ENCODE measurements at places on chromosomes 7 and 10.
A peak's percentile ranks its signal among the peaks of the same experiment; 100 is the strongest.

GRCh38 chr10:16520900-16521299 lies 779 bp downstream of the C1QL3 start:
- DNase-seq = no peak

DNA sequence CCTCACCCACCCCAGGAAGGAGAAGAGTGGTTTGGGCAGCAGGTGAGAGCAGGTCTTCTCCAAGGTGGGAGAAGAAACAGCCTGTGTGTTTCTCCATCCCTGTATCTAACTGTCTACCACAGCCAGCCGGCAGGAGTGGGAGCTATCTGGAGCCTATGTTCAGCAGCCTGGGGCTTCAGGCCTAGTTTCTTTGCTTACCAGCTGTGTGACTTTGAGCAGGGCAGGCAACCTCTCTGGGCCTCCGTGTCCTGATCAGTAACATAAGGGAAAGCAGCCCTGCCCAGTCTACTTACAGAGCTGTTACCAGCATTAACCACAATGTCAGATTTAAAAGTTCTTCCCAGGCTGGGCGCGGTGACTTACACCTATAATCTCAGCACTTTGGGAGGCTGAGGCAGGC lies 450.7 kb upstream of the ZMIZ1 start:
- no peak for DNase-seq

DNA sequence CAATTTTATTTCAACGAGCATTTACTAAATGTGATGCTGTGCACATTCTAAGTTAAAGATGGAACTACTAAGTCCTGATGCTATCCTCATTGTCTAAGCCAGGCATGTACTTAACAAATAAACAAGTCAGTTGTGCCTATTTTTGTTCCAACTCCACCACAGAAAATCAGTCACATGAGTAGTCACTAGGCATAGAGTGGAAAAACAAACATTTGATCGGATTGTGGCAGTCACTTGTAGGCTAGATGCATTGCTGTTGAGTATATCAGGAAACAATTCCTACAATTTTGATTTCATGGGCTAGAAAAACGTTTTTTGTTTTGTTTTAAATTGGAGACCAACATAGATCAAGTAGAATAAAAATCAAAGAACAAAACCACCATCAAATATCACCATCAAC lies 177.6 kb upstream of the SLC25A13 start:
- no peak for DNase-seq

DNA sequence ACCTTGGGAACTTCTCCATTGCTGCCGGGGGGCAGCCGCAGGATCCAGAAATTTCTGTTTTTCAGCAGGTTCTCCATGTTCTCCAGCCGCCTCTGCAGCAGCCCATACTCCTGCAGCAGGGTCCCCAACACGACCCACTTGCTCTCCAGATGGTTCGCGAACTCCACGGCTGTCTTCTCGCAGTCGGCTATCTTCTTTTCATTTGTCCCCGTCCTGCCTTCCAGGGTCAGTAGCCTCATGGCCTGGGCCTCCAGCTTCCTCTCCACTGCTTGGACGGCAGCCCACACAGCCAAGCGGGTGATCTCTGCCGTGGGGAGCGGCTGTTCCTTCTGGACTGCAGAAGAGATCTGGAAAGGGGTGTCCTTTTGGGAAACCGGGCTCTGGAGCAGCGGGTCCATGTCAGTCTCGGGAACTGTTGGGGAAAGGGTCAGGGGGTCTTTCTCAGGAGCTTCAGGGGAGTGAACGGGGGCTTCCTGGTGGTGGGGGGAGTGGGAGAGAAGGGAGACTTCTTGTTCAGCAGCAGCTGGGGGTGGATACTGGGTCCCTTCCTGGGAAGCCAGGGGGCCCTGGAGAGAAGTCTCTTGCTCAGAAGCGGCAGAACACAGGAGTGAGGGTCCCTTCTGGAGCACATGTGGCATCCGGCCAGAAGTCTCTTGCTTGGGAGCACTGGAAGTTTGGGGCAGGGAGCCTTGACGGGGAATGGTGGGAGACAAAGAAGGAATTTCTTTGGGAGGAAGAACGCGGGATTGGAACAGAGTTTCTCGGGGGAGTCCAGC lies 5.5 kb downstream of the ZNF777 start:
- no peak for DNase-seq

GRCh38 chr10:29860166-29860565 lies 199.2 kb downstream of the JCAD start:
- DNase-seq = no peak

GRCh38 chr10:113897693-113898618 lies 43.5 kb downstream of the NHLRC2 start:
- DNase-seq = no peak

GRCh38 chr10:98414578-98414931 lies 427 bp downstream of the PYROXD2 start:
- no peak for DNase-seq

GRCh38 chr10:15571575-15571974 lies 148.1 kb downstream of the ITGA8 start:
- DNase-seq = peak; percentile 56

Data from muscle of arm (tissue), 14 donors.